ENCODE measurements at places on chromosomes 1 and 21. TPM values are rescaled to one million over a fixed set of nuclear protein-coding genes. Genes with fewer than 3 reads are reported as not detected.

Gene HES5
- total RNA-seq: 17.2 TPM

Gene MCOLN3
- 1.8 TPM for total RNA-seq

Gene GCSAML
- total RNA-seq: not detected

Gene DCST1
- not detected for total RNA-seq

Gene ETV3L
- not detected for total RNA-seq

Gene TNNI3K
- not detected for total RNA-seq

Gene LY9
- not detected for total RNA-seq

Gene TNFSF4
- 1.1 TPM for total RNA-seq

Gene WDR64
- total RNA-seq: not detected

Gene CBS
- 8.0 TPM for total RNA-seq

Gene KCNE1
- total RNA-seq: not detected

Gene UBE2U
- not detected for total RNA-seq

Gene CCDC181
- 0.51 TPM for total RNA-seq

Gene TAL1
- total RNA-seq: not detected

Gene FNDC10
- 5.6 TPM for total RNA-seq

Gene TEDDM1
- not detected for total RNA-seq

Gene KRTAP7-1
- not detected for total RNA-seq

Gene CADM3
- total RNA-seq: not detected

Gene RHBDL2
- 12.6 TPM for total RNA-seq

Gene CYP4A22
- total RNA-seq: not detected

Gene B4GALT2
- total RNA-seq: 86.7 TPM

Gene PPIE
- total RNA-seq: 40.1 TPM
